Posterior vena cava (tissue), 2 donors: ENCODE measurements at places on chromosomes 1 and 21. TPM values are rescaled to one million over a fixed set of nuclear protein-coding genes. Genes with fewer than 3 reads are reported as not detected.
A peak's percentile ranks its signal among the peaks of the same experiment; 100 is the strongest.

DNA sequence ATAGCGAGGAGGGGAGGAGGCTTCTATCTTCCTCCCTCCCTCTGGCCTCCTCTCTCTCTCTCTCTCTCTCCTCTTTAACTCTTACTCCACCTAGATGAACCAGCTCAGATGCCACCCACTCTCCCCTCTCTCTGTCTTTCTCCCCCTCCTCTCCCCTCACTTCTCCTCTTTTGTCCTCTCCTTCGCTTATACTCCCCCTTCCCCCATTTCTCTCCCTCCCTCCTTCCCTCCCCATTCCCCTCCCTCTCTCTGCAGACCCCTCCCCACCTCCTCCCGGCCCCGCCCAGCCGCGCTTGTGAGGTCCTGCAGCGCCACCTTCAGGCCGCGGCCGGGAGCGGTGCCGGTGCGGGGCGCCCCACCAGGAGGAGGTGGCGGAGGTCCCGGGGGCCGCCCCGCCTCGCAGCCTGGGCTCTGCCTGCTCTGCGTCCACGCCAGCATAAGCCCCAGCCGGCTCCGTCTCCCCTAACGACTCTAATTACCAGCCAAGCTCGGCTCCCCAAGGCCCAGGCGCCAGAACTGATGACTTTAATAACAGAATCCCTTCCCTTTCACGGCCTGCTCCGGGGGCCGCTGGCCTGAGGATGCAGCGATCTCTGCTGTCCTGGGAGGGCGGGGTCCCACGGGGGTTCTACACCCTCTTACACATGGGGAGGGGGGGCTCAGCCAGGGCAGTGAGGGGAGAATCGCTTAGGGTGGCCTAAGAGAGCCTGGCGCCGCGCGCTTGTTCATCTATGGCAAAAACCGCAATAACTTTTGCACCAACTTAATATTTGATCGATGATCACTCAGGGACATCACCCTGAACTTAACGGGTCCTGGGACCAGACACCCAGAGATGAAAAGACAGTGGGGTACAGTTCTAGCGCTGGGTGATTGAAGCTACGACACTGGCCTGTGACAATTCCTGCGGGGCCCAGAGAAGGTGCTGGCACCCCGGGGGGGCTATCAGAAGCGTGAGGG lies 637.3 kb downstream of the MATN1 start:
- DNase-seq: peak; percentile 89

- no peak for DNase-seq
Observed at GRCh38 chr1:201167041-201167991, 13.0 kb upstream of the TMEM9 start.

DNA sequence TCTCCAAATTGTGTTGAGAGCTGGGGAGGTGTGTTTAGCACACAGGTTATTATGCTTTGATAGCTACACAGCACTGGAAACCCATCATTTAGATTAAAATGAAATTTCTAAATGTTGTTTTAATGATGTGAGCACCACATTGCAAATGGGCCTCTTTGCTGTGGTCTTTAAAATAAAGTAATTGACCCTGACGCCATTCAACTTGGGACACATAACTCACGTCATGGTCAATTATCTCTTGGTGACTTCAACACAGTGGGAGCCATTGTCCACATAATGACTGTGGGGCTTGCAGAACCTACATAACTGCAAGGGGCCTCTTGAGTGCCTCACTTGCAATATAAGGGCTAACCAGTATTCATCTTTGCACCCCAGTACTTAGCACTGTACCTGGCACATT lies 280.4 kb downstream of the HLX start:
- DNase-seq: no peak

The IPP gene
- total RNA-seq: 13.1 TPM

The PTPN14 gene
- 36.9 TPM for total RNA-seq

The INTS7 gene
- total RNA-seq: 9.6 TPM
